ENCODE measurements at places on chromosomes 13 and 19.

DNA sequence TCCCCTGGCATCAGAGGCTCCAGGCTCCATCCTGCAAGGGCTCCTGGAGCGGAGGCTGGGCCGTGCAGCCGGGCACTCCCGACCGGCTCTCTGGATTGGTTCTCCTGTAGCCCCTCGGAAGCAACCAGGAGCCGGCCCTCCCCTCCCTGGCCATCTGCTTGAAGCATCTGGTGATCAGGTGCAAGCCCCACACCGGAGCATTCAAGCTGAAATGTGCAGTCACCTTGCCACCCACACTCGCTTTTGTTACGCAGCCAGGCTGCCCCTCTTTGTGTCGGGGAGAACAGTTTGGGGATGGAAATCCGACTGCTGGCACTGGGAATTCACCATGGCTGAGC, 258.8 kb downstream of the ZNF536 start:
- no peak for DNase-seq

GRCh38 chr19:15412832-15413231, 6.0 kb downstream of the AKAP8L start:
- DNase-seq = no peak

DNA sequence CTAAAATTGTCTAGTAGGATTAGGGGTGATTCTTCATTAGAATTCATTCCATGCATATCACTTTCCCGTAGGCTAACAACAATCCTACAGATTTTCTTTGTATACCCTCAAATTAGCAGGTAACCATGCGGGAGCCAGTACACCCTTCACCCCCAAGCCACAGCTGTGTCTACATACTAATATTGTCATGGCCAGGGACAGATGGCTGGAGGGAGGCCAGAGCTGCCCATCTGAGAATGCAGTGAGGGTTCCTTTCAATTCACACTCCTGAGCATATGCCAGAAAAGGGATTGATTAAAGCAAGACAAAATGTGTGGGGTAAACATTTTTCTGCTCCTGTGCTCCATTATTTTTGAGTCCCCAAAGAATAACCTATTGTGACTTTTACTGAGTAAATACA, 68.9 kb downstream of the FREM2 start:
- DNase-seq = no peak

DNA sequence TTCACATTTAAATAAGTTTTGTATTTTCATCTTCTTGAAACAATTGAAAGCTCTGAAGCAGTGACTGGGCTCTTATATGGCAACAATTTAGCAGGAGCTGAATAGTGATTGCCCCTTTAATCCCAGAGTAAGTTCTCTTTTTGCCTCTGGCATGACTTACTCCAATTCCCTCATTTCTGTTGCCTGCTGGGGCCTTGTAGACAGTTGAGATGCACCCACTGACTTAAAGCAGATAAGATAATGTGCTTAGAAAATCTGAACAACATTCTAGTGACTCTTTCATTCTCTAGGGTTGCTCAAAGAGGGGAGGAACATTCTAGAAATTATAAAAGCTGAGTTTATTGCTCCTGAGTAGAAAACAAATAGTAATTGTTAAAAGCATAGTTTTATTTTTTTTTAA, 52.8 kb downstream of the AKAP11 start:
- DNase-seq = no peak

DNA sequence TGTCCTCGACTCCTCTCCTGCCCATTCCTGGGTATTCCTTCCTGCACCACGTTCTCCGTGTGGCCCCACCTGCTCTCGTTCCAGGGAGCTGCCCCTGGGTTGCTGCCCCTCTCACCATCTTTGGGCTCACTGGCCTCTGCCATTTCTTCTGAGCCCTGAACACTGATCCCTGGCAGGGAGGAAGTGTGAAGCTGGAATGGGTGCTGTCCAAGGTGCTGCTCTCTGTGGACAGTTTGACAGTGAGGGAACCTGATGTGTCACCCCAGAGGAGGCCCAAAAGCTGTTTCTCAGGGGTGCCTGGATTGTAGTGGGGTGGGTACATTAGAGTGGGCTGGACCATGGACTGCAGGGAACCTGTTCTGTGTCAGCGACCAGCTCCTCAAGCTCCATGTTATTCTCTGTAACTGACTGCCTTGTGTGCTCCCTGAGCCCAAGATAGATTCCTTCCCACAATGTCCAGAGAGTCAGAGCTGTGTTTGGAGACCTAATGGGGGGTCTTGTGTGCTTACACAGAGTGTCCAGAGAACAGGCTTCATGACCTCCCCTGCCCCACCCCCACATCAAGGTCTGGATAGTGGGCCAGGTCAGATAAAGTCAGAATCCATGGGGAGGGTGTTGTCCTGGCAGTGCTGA, 7.2 kb upstream of the CEACAM8 start:
- DNase-seq = peak; percentile 27

GRCh38 chr13:98478189-98479129, 98.4 kb downstream of the STK24 start:
- peak; percentile 66 for DNase-seq

DNA sequence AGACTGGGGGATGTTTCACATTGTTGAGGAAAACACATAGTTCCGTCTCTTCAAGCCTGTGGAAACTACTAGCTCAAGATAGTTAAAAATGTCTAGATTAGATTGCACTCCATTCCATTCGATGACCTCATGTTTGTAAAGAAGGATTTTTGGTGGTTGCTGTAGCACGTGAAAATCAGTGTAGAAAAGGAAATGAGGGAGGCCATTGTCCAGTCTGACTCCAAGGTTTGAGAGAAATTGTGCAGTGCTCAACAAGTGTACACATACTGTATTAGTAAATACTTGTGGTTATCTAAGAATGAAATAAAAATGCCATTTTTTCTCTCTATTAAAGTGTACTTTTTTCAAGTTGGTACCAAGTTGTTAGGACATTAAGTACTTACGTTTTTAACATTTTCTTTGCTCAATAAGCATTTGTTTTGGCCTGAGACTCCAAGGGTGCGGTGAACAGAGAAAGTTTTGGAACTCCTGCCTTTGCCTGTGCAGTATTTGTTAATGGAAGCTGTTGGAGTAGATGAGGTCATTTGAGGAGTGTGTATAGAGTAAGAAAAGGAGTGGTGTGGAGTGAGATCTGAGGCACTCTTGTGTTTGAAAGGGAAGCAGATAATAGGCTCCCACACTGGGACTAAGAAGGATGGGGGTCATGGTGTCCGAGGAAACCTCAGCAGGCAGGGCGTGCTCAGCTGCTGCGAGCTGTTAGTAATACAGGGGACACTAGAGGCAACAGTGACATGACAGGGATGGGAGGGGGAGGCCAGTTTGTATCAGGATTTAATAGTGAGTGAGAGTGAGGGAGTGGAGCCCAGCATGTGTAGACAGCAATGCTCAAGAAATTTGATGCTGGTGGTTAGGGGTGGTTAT, 4.4 kb downstream of the WASF3 start:
- DNase-seq = peak; percentile 53

- no peak for DNase-seq
Observed at GRCh38 chr13:67740871-67741535, 510.9 kb upstream of the PCDH9 start.

- no peak for DNase-seq
Observed at GRCh38 chr19:44755219-44755618, 6.7 kb downstream of the BCL3 start.

DNA sequence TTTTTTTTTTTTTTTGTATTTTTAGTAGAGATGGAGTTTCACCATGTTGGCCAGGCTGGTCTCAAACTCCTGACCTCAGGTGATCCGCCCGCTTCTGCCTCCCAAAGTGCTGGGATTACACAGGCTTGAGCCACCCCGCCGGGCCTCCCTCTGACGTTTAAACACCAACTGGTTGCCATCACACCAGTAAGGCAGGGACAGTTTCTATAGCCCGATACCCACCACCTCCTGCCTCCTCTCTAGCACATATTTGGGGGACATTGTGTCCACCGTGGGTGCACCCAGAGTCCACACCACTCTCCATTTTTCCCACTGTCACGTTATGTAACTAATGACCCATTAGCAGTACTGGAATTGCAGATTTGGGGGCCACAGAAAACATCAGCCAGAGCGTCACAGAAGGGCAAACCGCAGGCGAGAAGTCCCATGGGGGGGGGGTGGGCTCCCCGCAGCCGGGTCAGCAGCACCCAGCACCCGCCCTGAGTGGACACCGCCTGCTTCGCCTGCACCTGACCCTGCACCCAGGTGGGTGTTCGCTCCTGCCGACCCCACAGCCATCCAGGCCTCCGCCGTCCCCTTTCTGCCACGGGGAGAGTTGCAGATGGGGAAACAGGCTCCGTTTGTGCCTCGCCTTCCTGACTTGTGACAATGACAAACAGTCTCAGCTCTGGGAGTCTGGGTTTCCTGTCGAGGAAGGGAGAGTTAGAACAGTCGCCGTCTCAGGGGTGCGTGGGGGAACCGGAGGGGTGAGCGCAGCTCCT, 3.6 kb downstream of the ONECUT3 start:
- no peak for DNase-seq

- no peak for DNase-seq
Observed at GRCh38 chr13:47306991-47307390, 410.1 kb upstream of the HTR2A start.

- DNase-seq = no peak
Observed at GRCh38 chr13:96967248-96967745, 27.0 kb downstream of the OXGR1 start.

- DNase-seq = peak; percentile 16
Observed at GRCh38 chr19:14006766-14007562, 844 bp upstream of the RFX1 start.

DNA sequence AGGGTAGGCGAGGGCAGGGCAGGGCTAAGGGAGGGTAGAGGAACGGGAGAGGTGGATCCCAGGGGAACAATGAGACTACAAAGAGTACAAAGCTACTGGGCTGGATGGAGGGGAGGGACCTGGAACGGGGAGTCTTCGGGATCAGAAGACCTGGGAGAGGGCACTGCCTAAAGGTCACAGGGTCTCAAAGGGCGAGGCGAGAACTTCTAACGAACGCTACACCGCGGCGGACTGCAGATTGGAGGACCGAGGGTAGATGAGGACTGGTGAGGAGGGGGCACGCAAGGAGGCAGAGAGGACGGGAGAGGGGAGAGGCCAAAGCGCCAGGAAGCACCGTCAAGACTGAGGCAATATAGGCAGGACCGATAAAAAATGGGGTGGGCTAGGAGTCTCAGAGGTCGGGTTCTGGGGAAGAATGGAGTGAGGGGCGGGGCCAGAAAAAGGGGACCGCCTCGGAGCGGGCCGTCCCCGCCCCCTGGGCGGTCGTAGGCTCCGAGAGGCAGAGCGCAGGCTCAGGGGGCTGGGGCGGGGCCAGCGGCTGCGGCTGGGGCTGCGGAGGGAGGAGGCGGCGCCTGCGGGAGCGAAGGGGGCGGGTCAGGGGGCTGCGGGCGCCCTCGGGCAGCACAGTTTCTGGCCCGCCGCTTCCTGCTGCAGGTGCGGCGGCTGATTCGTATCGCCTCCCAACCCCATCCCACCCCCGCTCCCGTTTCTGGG, 1.3 kb upstream of the KCNC3 start:
- no peak for DNase-seq

DNA sequence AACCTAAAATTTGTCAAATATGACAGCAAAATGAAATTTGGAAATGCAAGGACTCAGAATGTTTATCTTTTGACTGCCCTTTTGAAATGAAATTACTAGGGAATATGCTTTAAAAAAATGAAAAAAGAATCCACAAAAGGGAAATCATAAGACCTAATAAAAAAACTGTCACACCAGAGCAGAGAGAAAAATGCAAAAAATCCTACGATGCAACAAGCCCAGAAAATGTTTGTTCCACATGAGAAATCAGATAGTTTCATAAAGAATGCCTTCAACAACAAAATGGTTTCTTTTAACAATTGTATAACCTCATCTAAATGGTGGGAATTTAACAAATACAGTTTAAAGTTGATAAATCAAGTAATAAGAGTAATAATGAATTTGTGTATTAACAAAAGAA, 8.0 kb downstream of the LPAR6 start:
- DNase-seq = no peak

DNA sequence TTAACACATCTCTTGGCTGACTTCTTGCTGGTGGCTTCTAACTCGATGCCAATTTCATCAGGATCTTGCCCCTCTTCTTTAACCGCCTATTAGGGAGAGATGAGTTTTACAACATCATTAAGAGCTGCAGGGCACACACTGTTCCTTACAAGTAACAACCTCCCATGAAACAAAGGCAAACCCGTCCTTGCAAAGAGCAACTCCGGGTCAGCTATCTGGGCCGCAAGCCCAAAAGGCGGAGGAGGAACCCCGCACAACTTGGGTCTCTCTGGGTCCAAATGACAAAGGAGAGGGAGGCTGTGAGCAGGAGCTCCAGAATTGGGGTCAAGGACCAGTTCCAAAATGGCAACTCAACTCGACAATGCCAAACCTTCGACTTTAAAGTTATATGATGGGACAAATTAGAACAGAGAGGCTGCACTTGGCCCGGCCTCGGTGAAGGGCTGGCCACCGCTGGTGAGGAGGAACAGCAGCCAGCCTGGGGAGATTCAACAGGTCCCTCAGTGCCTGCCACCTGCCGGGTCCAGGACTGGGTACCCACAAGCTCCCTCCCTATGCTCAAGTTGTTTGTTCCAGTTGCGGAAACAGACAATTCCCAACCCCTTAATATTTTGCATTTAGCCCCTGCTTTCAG, 1.1 kb downstream of the SAFB2 start:
- no peak for DNase-seq

- no peak for DNase-seq
Observed at GRCh38 chr13:25682276-25682675, 310.5 kb downstream of the ATP8A2 start.

DNA sequence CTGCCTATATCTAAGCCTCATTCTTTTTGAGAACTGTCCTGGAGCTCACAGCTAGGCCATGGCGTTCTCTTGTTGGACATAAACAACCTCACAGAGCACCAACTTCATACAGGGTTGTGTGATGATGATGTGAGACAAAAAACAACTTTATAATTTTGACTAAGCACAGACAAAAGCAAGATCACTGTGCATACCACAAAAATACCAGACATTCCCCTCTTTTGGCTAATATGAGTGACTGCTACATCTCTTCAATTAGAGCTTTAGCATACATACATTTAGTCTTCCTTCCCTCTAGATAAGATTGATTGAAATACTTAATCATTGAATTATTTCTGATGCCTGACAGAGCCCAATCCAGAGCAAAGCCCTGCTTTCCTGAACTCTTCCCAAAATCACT, 8.3 kb downstream of the MAB21L1 start:
- no peak for DNase-seq

DNA sequence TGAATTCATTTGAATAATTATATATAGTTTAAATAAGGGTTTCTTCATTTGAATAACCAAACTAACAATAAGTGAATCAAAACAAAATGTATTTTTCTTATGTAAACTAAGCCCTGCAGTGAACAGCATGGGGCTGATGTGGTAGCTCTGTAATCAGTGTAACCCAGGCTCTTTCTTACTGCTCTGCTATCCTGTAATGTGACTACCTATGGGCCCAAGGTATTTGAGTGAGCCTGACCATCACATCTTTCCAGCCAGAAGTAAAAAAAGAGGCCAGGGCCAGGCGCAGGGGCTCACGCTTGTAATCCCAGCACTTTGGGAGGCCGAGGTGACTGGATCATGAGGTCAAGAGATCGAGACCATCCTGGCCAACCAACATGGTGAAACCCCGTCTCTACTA, 494.6 kb downstream of the DCT start:
- no peak for DNase-seq

GRCh38 chr13:71493189-71493588, 373.8 kb downstream of the DACH1 start:
- no peak for DNase-seq
